Thoracic aorta (tissue), 2 donors: ENCODE measurements at places on chromosomes 2 and 18.

DNA sequence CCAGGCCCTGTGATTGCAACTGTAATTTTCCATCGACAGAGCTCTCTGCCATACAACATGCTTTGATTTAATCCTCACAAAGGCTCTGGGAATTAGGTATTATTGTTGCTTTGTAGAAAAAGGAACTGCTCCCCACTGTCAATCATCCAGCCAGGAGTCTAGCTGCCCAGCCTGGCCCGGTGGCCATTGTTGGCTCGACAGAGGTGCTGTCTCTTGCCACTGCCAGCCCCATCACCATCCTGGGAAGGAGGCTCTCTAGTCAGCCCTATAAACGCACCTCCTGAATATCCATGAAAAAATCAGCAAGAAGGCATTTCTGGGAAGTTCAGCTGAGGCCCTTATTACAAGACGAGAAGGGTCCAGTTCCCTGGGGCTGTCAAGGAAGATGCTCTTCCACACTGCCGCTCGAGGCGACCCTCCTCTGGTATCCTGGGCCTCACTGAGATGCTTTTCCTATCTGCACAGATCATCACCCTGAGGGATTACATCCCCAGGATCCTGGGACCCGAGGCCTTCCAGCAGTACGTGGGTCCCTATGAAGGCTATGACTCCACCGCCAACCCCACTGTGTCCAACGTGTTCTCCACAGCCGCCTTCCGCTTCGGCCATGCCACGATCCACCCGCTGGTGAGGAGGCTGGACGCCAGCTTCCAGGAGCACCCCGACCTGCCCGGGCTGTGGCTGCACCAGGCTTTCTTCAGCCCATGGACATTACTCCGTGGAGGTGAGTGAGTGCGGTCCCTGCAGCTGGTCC, 71.0 kb downstream of the TPO start:
- DNase-seq = no peak

DNA sequence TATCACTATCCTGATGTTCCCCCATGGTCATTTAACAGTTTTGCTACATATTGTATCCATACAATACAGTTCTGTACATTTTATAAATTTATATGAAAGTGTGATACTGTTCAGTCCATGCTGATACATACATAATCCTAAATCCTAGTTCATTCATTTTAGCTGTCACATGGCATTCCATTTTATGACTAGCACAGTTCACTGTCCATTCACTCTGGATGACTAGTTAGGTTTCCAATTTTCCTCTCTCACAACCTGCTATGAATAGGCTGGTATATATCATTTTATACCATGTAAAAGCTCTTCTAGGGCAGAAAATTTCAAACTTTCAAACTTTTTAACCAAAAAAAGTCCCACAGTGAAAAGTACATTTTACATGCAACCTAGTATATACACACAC, 15.2 kb downstream of the SMAD2 start:
- DNase-seq = no peak

- no peak for DNase-seq
These were observed 9.9 kb downstream of the IGFBP5 start for GRCh38 chr2:216685327-216685875.

GRCh38 chr2:64766841-64767669, 113.3 kb upstream of the SERTAD2 start:
- no peak for DNase-seq

GRCh38 chr18:78309307-78309706, 670.3 kb upstream of the SALL3 start:
- DNase-seq = no peak

DNA sequence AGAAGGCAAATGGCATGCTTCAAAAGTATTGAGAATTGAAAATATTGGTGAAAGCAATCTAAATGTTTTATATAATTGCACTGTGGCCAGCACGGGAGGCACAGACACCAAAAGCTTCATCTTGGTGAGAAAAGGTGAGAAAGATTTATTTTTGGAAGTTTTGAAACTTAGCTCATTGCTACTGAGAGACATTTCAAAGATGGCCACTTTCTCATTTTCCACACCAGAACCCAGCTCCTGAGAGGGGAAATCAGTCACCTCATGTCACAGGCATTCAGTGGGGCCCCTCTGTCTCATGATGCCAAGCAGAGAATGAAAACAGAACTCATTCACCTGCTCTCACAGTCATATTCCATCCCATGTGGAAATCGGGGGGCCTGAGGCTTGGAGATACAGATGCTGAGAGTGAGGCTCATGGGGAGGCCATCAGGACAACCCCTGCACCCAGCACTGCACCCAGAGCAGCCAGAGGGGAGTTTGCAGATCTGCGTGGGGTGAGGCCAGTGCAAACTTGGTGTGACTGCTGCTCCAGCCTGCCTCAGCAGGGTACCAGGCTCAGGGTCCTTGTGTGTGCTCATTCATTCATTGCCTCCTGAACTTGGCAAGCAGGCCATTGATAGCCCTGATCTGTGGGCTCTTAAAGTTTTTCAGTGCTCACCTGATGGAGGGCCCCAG, 31.4 kb downstream of the IL18R1 start:
- DNase-seq = no peak

DNA sequence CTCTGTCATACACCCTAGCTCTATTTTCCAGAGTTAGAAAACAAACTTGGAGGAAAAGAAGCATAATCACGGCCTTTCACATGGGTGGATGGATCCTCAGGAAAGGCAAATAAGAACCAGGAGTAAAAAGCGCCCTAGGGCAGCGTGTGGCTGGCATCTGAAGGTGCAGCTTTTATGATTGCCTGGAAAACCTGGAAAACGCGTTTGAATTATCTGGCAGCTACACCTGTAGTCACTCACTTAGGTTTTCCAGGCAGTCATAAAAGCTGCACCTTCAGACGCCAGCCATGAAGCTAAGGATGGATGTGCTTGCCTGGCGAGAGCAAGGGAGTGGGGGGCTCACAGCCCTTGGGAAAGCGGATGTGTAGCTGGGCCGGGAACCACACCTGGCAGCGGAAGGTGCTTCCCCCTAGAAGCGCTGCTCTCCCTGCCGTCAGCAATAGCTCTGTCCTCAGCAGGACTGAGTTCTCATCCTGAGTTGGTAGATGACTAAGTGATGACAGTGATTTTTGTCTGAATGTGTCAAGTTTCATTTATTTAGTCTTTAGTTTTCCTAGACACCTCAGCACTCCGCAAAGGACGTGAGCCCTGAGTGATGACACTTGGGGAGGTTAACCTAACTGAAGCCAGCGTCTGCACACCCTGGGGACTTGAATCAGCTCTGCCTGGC, 82.0 kb downstream of the DCDC2C start:
- no peak for DNase-seq

DNA sequence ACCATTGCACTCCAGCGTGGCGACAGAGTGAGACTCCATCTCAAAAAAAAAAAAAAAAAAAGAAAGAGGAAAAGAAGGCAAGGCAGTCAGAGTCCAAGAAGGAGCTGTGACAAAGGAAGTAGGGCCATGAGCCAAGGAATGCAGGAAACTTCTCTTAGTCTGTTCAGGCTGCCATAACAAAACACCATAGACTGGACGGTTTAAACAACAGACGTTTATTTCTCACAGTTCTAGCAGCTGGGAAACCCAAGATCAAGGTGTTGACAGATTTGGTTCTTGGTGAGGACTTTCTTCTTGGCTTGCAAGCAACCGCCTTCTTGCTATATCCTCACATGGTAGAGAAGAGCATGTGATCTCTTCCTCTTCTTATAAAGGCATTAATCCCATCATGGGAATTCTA, 13.1 kb upstream of the SUMO1 start:
- DNase-seq = no peak
